ENCODE measurements at places on chromosomes 5 and 9.

DNA sequence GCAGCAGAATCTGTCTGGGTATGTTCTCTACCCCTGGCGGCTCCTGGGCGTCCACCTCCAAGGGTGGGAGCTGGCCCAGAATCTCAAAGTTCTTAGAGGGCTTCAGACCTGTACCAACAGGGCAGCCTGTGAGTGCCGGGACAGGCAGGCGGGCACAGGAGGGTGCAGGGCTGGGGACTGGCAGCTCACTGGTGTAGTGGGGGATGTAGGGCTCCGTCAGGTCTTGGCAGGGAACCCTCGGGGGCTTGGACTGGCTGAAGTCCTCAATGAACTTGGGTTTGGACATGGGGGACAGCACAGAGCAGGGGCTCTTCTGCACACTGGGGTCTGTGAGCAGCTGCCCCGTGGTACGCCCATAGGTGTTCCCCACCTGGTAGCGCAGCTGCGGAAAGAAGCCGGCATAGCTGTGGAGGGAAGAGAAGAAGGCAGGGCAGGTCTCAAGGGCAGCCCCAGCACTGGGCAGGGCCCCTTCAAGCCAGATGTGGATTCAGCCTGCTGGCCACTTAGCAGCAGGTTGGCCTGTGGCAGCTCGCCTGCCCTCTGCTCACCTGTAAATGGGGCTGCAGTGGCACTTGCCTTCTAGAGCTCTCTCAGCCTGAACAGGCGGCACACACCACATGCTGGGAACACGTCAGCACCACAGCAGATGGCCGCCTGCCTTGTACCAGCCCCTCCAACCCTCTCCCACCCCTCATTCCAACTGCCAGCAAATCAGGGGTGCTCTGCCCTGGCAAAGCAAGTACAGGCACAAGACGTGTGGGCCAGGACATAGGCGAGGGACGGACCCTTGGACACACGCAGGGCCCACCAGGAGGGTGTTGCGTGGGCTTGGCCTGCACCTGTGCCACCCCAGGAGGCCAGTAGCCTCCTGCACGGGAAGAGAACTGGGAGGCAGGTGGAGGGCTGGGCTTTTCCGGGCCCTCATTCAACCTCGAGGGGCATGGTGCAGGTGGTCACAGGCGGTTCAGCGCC, 4.6 kb downstream of the TUBB4B start:
- no peak for DNase-seq

GRCh38 chr5:66675406-66675805, 79.2 kb downstream of the MAST4 start:
- no peak for DNase-seq

DNA sequence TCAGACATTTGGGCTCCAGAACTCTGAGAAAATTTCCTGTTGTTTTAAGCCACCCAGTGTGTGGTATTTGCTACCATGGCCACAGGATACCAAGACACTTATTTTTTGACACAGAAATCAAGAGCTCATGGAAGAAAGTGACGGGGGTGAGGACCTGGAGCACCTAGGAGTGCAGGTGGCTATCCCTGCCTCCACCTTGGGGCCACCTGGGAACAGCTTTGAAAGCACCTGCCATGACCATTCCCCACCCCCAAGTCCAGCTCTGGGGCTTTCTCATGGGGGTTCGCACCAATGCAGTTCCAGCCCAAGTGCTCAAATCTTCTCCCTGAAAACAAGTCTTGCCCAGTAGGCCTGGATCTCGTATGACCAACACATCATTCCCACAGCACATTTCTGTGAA, 214.9 kb upstream of the IRX1 start:
- DNase-seq: no peak

DNA sequence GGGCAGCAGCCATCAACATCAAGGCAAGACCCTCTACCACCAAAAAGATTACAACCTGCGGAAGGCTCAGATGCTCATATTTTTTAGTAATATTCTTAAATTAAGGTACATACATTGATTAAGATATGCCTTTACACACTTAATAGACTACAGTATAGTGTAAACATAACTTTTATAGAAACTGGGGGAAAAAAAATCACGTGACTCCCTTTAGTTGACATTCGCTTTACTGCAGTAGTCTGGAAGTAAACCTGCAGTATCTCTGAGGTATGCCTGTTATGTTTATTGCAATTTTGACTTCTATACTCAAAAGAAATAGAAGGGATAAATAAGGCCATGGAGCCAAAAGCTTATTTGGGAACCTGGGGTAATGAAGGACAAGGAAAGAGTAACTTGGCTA, 15.1 kb upstream of the GCNT4 start:
- no peak for DNase-seq

DNA sequence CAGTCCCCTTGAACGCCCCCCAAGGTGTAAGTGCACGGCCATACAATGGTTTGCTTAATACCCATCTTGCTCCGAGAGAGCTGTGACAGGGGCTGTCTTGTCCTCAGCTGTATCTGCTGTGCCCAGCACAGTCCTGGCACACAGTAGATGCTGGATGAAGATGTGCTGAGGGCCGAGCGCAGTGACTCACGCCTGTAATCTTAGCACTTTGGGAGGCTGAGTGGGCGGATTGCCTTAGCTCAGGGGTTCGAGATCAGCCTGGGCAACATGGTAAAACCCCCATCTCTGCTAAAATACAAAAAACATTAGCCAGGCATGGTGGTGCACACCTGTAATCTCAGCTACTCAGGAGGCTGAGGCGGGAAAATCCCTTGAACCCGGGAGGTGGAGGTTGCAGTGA, 53.6 kb downstream of the C9orf50 start:
- DNase-seq: no peak

DNA sequence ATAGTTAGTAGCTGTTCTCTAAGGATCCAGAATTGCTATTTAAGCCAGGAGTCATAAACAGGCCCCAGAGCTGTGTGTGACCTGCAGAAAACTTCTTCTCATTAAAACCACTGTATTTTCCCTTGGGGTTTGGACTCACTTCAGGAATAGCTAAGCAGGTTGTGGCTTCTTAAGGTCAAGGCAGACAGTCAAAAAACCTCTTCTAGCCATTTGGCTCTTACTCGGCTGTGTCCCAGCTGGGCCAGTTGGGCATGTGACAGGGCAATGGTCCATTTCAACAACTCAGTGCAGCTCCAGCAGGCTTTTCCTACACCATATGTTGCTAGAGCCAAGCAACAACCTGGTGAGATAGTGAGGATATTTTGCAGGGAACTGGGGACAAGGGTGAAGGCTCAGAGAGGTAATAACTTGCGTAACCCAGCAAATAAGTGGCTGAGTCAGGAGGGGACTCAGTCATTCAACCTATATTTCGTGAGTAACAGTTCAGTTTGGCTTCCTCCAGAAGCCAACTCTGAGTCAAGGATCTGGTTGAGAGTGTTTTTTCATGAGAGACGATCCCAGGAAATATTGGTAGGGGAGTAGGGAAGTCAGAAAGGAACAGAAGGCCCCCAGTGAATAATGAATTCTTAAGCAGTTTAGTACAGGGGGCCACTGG, 115.4 kb upstream of the PPP2R2B start:
- no peak for DNase-seq

DNA sequence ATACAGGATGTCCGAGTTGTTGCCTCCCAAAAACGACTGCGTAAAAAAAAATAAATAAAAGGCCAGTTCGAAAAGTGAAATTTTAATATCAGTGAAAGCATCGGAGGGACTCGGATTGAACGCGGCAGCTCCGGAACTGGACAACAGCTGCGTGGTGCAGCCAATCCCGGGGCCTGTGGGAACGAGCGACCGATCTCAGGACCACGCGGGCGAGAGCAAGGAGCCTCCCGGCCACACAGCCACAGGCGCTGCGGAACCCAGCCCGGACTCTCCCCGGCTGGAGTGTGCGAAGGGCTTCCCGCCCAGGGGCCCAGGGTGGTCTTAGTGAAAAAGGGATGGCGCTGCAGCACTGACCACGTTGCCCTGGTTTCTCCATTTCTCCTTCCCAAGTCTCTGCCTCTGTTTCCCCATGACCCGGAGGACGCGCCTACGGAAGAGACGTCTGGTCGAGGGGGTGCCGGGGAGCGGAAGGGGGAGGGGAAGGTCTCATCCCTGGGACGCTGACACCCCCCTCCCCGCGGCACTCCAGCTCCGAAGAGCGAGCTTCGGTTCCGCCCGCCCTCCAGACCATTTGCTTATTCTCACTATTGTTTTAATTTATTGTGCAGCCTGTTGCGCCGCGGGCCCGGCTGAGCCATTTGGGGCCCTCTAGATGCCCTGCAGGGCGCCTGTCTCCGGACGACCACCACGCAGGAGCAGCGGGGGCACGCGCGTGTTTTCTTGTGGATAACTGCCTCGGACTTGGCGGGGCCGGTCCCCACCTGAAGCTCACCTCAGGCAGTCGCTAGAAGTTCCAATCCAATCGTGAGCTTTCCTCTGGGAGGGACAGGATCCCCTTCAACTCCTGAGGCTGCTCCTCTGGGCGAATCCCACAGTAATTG, 303.0 kb downstream of the PARP8 start:
- no peak for DNase-seq

DNA sequence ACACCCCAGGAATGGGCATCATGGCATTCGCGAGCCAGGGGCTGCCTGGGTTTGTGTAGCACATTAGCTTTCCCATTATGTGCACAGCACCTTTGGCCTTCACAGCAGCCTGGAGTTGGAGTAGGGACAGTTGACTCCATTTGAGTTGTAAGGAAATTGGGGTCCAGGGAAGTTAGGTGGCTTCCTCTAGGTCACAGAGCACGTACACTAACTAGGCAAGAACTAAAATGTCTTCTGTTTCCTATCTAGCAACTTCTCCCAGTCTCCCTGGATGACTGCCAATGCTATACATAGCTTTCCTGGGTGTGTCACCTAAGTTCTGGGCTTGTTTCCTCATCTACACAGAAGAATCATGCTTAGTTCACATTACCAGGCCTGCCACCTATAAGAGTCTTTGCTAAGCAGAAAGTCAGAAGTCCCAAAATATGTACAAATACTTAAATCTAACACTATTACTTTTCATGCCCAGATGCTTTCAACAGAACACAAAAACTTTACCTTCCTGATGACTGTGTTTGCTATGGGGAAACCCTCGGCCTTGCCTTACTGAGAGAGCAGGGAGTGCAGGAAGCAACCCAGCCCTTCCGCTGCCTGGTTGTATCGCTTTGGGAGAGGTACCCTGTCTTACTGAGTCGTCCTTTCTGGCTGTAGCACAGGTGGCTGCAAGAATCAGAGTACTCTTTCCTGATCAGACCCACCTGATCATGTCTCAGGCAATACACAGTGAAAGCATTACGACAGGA, 12.0 kb downstream of the MACROH2A1 start:
- no peak for DNase-seq

DNA sequence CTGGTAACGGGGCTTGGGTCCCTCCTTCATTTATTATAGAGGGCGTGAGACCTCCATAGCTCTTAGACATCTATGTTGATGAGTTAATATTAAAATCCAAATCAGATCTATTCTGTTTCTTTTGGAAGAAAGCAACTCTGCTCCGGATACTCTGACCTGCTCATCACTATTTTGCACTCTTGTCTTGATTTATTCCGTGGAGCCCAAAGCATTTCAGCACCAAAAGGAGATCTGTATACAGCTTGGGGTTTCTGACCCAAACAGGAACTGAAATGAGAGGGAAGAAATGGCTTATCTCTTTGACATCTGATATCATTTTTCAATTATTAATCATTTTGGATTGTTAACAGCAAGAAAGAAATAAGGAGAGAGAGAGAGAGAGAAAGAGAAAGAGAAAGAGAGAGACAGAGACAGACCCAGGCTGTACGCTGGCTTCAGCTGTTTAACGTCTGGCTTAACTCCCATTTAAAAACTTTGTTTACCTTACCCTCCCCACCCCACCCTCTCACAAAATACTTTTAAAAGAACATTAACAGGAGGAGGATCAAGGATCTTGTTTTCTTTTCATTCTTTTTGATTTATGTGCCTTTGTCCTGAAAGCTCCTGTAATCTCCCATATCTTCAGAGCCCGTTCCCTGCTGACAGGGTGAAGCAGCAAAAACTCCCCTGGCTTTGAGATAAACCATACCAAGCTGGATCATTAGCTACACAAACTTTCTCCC, 231.4 kb upstream of the TUT7 start:
- no peak for DNase-seq

DNA sequence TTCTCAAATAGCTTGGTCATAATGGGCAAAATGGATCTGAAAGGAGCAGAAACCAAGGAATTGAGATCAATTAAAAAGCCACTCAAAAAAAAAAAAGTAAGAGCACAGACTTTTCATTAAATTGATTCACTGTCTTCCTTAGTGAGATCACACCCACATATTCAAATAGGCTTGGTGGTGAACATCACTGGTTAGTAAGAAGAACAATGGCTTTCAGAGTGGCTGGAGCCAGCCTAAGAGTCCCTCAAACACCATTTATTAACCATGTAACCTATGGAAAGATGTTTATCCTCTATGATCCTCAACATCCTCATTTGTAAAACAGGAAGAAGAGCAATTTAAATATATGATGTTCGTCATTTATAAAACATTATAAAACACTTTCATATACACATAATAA, 12.4 kb downstream of the CCDC112 start:
- no peak for DNase-seq

DNA sequence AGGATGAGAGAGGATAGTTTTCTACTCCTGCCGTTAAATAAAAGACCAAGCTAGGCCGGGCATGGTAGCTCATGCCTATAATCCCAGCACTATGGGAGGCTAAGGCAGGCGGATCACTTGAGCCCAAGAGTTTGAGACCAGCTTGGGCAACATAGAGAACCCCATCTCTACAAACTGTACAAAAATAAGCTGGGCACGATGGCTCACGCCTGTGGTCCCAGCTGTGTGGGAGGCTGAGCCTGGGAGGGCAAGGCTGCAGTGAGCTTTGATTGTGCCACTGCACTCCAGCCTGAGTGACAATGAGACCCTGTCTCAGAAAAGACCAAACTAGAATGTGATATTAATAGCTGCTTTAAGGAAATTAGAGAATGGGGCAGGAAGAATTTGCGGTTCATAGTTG, 158.4 kb downstream of the NIPBL start:
- DNase-seq: no peak

- no peak for DNase-seq
Observed at GRCh38 chr5:115720888-115721287, 95.1 kb upstream of the TMED7 start.

GRCh38 chr5:153572411-153573145, 82.1 kb downstream of the GRIA1 start:
- DNase-seq: no peak

DNA sequence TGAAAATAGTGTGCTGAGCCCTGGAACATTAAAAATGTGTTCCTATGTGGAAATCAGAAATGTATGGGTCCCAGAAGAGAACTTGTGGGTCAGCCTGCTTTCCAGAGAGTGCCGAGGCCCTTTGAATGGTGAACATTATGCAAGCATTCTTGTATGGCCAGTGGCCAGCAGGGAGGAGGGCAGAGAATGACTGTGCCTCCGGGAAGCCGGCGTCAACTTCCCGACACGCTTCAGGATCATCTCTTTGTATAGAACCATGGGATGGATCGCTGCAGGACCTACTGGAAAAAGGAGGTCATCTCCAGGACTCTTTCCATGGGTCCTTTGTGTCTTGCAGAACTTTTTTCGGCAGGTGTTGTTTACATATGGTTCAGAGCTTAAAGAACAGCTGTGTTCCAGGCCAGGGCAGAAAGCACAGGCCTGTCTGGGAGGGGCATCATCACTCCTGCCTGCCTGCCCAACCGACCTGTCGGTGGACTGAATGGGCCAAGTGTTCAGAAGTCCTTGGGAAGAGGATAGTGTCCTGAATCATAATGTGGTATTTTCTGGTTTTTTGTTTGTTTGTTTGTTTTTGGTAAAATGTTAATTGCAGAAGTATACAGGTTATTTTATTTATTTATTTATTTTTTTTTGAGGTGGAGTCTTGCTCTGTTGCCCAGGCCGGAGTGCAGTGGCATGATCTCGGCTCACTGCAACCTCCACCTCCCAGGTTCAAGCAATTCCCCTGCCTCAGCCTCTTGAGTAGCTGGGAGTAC, 9.0 kb downstream of the PRRC2B start:
- DNase-seq: no peak

GRCh38 chr9:38388283-38389223, 3.9 kb upstream of the ALDH1B1 start:
- no peak for DNase-seq

Measured in stimulated activated CD4-positive, alpha-beta T cell treated with anti-CD3 and anti-CD28 coated beads, Interleukin-12 subunit alpha, Interleukin-12 subunit beta, amount 100 ng/mL, for 4 hours (primary cell).